ENCODE measurements at places on chromosomes 1 and 21.

- DNase-seq: no peak
These were observed 16.5 kb downstream of the NES start for GRCh38 chr1:156660752-156661112.

DNA sequence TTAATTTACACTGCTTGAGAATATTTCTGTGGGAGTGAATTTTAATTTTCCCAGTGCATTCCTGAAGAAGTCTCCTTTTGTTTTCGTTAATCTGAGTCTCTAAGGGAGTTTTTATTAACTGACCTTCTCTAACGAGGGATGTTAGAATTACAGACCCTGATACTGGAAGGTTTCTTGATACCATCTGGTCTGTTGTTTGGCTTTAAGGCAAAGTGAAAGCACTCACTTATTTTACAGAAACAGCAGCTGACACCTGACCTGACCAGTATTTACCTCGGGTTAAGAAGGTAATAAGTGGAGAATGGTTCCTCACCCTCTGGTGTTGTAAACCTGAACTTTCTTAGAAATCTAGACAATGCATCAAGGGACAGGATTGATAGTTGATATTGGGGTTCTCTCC lies 12.4 kb downstream of the CDC14A start:
- DNase-seq: no peak

GRCh38 chr1:18052671-18053070 lies 54.9 kb upstream of the IGSF21 start:
- DNase-seq: no peak

DNA sequence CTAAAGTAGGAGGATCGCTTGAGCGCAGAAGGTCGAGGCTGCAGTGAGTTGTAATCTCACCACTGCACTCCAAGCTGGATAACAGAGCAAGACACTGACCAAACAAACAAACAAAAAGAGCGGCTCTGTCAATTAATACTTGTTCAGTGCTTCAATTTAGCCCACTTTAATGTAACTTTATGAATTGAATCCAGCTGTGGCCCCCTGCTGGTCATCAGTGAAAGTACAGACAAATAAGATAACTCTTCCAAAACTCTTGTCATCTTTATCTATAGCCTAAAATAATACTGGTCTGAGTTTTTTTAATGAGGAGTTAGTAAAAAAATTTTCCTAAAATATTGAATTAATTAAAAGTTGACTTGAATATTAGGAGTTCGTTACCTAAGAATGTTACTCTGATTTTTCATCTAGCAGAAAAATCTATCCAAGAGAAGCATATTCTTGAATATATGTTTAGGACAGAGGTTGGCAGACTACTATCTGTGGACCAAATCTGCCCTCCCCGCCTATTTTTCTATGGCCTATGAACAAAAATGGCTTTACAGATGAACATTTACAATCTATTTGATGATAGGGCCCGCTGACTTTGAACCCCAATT lies 26.1 kb downstream of the ATP5PF start:
- peak; percentile 7 for DNase-seq

GRCh38 chr21:37828556-37828955 lies 87.7 kb downstream of the KCNJ6 start:
- DNase-seq: no peak

DNA sequence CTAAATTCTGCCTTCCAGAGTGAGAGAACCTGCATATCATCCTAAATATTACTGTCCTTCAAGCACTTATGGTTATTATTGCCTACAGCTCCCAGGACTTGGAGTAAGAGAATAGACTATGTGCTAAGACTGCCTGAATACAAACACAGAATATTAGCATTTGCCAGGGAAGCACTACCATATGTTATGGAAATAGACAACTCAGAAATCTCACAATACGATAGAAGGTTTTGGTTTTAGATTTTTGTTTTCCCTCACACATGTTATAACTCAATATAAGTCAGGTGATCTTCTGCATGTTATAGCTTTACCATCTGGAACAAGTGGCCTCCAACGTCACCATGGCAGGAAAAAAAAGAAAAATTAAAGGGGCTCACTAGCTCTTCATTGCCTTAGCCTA lies 413.9 kb downstream of the LRRIQ3 start:
- no peak for DNase-seq

DNA sequence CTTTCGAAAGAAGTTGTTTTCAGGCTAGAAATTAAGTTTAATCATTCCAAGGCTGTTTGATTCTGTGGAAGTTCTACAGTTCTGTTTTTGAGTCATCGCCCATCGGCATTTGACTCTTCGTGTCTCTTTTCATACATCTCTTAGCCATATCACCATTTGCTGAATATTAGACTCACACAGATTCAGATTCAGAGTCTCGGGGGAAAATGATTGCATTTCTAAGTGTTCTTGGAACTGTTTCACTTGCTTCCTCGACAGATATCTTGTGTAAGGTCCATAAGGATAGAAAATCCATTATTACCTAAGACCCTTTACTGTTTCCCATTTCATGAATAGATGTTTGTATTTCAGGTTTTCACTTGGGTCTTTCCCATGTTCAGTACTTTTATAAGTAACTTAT lies 237.0 kb upstream of the SGIP1 start:
- DNase-seq: no peak

DNA sequence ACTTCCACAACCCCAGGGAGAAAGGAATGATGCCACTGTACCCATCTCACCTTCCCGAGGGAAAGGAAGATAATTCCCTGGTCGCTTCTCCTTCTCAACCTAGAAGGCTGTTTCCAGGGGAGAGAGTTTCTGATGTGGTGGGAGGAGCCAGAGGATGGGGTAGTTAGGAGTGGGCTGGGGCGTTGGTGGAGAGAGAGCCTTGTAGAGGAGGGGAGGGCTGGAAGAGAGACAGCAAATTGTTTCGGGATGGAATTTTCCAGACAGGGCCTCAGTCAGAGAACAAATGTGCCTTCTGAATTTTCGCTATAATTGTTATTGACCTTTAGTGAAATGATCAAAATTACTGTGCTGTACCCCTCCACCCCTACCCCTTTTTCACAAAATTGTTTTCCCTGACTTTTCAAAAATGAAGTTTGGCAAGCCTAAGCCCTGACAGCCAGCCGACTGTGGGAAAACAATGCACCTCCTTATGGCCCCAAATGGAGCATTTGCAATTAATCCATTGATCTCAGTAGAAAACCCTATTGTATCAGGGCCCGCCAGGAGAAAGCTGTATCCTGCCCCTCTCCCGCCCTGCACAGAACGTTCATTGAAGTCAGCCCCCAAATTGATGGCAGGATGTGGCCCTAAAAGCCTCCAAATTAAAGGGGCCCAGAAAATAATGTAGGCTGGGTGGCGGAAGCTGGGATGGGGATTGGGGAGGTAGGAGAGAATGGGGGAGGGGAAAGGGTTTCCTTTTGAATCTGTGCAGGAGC lies 69.1 kb upstream of the JUN start:
- no peak for DNase-seq

- no peak for DNase-seq
These were observed 74.5 kb upstream of the COL24A1 start for GRCh38 chr1:86231076-86231475.

DNA sequence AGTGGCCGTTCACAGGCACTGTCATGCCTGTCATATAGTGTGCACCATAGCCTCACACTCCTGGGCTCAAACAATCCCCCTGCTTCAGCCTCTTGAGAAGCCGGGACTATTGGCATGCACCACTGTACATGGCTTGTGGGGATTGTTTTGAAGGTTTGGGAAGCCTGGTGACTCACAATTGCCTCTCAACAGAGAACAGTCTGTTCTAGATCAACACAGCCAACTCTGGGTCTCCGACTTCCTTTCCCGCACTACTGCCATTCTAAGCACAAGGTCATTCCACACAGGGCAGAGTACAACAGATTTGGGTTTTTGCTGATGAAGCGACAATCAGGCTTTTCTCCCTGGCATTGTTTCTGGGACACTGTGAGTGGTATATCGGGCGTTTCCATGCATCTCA lies 15.5 kb upstream of the AHCTF1 start:
- DNase-seq: no peak

DNA sequence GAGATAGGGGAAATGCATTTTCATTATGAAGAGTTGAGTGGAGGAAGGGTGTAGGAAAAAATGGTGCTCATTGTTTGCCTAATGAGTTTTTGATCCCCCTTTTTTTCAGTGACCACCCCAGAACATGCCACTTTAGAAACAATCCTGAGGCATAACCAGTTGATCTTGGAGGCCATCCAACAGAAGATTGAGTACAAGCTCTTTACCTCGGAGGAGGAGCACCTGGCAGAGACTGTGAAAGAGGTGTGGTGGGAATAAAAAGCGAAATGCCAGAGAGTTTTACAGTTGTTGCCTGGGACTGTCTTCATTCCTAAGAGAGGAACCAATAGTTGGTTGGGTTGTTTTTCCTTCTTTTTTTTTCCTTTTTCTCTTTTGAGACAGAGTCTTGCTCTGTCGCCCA lies 54.3 kb upstream of the EPHA8 start:
- DNase-seq: no peak

DNA sequence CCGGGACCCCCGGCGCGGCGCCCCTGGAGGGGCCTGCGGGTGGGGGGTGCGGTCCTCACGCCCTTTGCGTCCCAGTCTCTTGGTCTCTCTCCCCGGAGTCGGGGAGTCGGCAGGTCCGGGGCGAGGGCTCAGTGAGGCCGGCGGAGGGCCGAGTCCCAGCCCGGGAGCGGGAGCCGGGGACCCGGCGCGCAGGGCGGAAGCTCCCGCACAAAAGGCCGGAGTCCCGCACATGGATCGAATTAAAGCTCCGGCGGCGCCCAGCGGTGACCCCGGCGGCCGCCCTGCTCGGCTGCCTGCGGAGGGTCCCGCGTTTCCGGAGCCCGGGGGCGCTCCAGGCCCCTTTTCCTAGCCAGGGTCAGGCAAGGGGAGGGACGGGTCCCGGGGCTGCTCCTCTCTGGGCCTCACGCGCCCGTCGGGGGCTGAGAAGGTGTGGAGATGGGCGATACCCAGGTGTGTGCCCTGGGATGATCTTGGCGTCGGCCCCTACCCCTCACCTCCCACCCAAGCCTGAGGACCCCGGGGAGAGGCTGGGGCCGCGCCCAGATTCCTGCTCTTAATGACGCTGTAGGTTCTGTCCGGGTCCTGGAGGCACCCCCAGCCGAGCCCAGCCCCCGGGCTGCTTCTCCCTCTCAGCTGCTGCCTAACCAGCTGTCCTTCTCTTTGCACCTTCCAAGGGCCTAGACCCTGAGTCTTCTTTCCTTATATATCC lies 512 bp downstream of the FBLIM1 start:
- no peak for DNase-seq

GRCh38 chr1:23648576-23648975 lies 43.0 kb upstream of the RPL11 start:
- DNase-seq: no peak

GRCh38 chr1:231206856-231207255 lies 34.2 kb upstream of the GNPAT start:
- DNase-seq: no peak

DNA sequence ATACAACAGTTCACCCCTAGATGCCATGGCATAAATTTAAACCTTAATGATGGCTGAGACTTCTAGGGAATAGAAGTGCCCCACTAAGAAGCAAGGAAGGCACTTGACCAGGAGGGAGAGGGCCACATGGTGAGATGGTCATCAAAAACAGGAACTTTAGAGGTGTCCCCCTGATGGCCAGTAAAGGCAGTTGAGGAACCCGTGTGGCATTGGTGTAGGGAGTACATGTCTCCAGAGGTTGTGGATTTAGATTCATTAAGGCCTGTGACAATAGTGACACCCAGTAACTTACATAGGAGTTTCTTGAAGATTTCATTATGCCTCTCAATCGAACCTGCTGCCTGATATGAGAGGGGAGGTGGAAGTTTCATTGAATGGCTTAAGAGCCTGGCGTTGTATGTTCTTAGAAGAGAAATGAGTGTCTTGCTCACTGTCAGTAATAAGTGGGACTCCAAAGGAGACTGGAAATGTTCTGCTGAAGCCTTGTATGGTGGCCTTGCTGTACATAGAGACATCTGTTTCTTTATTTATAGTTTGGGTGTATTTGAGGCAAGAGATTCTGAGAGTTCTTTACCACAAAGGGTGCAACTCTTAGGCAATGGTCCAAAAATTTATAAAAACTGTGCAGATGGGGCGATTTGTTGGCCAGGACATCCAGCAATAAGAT lies 27.9 kb downstream of the EDARADD start:
- no peak for DNase-seq

DNA sequence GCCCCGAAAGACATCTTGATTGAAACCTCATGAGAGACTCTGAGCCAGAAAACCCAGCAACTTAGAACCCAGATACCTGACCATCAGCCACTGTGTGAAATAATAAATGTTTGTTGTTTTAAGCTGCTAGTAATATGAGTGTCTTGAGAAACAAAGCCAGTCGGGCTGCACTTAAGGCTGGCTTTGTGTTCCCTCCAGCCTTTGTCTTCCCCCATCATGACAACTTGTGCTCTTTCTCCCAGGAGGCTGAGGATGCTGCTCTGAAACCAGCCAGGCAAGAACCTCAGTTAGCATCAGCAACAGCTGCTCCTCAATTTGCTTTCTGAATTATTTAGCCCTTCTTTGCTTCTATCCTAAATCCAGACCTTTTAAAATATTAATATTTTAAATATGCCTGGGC lies 78.2 kb downstream of the SLC16A1 start:
- DNase-seq: no peak

DNA sequence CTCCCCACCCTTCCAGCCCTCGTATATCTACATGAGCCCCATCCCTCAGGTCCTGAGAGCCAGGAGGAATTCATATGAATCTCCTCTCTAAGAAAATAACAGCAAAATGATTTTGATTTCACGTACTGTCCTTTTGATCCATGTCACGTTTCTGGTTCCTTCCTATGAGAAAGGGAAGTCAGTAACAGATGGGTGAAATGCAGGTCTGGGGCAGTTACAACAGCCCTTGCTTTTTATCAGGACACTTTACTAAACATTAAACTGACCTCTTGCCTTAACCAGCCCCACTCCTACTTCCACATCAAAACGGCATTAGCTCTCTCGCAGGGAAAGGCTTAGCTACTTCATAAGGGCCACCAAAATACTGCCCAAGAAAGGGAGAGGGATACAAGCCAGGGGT lies 59.0 kb downstream of the SPATA46 start:
- DNase-seq: no peak

- DNase-seq: no peak
These were observed 140.5 kb downstream of the TIAM1 start for GRCh38 chr21:31203431-31204054.

GRCh38 chr1:41448821-41449220 lies 35.7 kb downstream of the EDN2 start:
- no peak for DNase-seq

- DNase-seq: no peak
These were observed 48.5 kb downstream of the RGS7 start for GRCh38 chr1:241308471-241308870.

DNA sequence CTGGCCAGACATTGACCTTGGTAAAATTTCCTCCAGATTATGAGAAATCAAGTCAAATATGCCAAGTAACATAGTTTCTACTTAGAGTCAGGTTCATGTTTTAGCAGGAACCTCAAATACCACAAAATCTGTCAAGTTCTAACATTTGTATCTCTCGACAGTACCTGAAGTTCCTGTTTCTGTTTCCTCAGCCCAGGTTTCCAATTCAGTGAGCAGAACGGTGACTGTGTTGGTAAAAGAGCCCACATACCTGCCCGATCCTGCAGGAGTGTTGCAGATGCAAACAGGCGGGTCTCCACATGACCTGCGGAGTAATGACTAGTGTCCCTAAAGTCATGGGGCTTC lies 57.9 kb upstream of the LGALS8 start:
- no peak for DNase-seq

Data from stimulated activated naive CD4-positive, alpha-beta T cell treated with Interleukin-2 at 50 U/mL for 16 hours (primary cell).